CD4-positive, alpha-beta T cell treated with Interleukin-17A for 1 hour (primary cell): ENCODE measurements at places on chromosomes 5 and 9.

GRCh38 chr5:83513491-83513890 is 41.9 kb downstream of the VCAN start:
- DNase-seq = no peak

DNA sequence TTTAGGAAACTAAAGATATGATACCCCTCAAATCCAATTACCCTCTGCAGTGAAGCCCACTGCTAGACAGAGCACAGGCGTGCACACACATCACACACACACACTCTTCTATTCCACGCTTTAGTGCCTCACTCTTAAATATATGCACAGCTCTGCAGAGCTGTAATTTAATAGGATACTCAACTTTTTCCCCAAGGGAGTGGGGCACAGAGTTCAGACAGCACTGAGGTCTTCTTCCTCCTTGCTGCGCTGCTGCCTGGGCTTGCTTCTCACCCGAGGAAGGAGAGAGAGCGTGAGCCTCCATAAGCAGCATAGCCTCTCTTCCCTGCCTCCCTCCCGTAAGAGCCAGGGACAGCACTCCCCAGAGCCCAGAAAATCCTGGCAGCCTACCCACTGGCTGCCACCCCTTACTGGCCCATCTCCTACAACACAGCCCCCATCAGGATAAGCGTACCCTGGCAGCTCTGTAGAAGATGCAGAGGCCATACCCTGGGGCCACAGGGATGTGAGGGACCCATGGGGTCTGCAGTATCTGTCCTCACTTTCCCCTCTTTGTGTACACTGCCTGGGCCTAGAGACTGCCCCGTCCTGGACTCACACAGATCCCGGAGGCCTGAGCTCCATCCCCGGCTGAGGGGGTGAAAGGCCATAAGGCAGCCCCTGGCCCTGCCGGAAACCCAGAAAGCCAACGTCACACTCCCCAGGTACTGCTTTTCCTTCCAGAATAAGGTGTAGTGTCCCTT is 102.1 kb downstream of the C5orf15 start:
- DNase-seq = no peak

DNA sequence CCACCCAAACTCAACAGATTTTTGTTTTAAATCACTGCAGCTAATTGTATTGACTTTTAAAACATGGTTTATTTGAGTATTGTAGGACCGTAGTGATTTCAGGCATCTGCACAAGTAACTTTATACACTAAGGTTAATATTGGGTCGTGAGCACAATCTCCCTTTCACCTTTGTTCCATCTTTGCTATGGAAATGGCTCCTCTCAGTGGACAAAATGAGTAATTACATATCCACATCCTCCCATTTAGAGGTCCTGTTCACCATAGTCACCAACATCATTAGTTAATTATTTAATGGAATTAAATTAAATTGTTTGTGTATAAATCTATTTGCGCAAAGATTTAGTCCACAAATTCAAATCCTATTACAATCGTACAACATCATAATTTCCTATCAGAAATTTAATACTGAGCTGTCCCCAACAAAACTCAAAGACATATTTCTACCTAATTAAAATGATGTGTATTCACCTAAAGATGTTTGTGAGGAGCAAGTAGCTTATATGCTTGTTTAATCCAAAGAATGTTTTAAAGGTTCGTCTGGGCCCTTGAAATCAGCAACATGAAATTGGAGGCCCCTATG is 173.0 kb upstream of the DAPK1 start:
- DNase-seq = peak; percentile 64

DNA sequence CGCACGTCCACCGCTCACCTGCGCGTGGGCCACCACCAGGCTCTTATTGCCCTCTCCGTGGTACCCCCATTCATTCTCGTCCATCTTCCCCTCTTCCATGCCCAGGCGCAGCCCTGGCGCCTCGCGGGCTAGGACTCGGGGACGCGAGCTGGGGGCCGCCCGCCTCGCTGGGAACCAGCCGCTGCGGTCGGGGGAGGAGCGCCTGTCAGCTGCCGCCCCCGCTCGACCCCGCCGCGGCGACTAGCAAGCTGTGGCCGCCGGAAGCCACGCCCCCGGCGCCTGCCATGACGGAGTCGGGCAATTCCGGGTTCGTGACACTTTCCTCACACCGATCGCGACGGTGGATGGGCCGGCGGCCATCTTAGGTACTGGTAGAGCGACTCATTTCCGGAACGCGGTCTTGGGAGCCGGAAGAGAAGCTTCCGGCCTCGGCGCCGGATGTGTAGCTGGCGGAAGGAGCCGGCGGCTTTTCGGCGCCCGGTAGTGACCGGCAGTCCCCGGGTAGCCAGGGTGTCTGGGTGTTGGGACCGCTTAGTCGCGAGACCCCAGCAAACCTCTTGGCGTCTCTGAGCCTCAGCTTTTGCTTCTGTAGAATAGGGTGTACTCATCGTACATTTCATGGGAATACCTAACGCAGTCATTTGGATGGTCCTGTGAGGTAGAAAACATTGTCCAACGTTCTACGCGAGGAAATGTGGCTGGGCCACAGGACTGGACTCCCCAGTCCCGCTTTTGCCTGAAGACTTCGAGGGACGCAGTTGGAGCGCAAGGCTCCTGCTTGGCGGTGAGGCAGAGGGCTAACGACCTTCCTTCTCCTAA is at the start of gene IPPK:
Gene IPPK, minus strand, starts transcription at position 242 of the 819 bp plus-strand sequence. Its CDS starts 143 bp downstream, at position 99.
- DNase-seq = peak; percentile 98

DNA sequence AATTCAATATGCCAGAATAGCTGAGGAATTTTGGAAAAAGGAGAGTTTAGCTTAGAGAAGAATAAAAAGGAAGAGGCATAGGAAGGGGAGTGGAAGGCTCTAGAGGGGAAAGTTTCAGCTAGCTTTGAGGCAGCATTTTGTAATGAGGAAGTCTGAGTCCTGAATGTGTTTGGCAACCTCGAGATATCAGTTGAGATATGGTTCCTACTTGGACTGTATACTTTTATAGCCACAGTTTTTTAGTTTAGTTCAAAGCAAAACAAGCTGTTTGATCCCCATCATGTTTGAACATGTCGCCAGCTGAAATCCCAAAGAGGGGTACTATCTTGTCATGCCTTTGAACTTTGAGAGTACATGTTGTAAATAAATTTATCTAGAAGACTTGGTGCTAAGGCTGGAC is 559.0 kb upstream of the FTMT start:
- DNase-seq = no peak

DNA sequence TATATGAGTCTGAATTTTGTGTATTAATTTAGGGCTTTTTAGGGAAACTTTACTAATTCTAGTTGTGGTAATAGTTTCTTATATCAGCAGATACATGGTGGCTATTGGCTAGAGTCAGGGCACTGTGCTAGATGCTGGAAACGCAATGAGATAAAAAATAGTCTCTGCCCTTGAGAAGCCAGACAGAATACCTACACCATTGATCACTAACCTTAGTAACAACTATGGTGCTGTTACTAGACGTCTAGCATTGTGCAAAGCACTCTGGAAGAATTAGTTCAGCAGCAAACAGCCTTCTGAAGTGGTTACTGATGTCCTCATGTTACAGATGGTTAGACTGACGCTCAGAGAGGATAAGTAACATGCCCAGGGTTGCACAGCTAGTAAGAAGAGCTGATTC is 61.8 kb downstream of the GDA start:
- no peak for DNase-seq

DNA sequence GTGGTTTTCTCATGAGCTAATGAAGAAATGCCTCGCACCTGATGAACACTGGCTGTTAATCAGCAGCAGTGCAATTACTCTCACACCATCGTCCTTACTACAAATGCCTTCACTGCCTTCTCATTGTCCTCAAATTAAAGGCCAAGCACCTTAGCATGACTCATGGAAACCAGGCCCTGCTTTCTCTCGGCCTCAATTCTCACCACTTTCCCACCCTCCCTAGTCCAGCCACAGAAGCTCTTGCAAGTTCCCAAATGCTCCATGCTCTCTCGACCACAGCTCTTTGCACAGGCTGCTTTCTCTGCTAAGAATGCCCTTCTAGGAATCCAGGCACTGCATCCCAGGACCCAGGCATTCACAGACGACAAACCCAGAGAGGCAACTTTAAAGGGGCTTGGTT is 94.6 kb upstream of the KLF4 start:
- DNase-seq = no peak

GRCh38 chr5:53779541-53779981 is 219.1 kb downstream of the NDUFS4 start:
- no peak for DNase-seq
